ENCODE measurements at places on chromosomes 2 and 18.

DNA sequence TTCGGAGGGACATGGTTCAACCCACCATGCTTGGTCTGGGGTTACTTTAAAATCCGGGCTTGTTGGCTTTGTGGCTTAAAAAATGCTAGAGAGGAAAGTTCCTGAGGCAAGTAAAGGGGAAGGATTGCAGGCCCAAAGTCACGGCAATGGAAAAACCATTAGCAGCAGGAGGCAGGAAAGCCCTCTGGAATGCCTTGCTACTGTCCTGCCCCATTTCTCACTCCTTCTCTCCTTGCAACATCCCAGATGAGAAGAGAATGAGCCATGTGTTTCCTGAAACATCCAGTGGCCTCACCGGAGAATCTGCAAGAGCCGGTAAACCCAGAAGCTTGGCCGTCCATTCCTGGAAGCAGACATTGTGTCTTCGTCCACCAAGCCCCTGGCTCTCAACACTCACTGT lies 97.4 kb upstream of the LCLAT1 start:
- peak; percentile 45 for DNase-seq

DNA sequence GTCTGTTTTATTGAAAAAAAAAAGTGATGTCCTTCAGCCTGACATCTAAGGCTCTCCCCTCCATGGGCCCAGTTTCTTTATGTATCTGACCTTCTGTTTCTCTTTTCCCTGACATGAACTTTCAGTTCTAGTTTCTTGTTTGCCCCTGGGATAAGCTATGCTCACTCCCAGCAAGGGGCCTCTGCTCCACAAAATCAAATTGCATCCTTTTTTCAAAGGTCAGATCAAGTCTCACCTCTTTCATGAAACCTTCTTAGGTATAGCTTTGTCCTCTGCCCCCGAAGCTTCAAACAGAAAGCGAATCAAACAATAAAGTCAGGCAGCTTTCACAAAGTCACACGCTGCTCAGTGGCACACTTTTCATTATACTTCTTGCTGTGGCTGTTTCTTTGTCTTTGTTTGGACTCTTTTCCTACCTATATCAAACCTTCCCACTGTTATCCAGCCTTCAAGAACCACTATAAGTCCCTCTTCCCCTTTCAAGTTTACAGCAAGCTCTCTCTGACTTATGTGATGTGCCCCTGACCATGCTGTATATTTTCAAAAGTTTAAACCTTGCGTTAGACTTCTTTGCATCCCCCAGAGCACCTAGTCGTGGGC lies 23.3 kb downstream of the MAP3K19 start:
- DNase-seq = no peak

DNA sequence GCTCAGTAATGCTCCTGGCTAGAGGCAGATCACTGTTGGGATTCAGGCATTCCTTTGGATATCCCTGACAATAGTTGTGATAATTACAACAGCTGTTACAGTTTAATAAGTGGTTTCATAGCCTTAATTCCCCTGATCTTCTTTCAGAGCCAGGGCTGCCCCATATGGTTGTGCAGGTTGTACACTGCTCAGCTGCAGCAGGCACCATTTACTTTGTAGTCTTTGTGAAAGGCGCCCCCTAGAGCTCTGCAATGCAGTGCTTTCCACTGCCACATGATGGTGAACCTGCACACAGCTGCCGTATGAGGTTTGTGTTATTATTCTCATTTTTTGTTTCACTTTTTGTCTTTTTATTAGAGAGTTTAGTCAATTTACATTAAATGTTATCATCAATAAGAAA lies 239.1 kb downstream of the KCNS3 start:
- DNase-seq = peak; percentile 42

- peak; percentile 62 for DNase-seq
Measured at GRCh38 chr18:55054021-55054990, 95.0 kb upstream of the CCDC68 start.

GRCh38 chr2:159933040-159933726 lies 129.2 kb downstream of the PLA2R1 start:
- no peak for DNase-seq

GRCh38 chr2:167749016-167749415 lies 498.4 kb downstream of the STK39 start:
- no peak for DNase-seq

DNA sequence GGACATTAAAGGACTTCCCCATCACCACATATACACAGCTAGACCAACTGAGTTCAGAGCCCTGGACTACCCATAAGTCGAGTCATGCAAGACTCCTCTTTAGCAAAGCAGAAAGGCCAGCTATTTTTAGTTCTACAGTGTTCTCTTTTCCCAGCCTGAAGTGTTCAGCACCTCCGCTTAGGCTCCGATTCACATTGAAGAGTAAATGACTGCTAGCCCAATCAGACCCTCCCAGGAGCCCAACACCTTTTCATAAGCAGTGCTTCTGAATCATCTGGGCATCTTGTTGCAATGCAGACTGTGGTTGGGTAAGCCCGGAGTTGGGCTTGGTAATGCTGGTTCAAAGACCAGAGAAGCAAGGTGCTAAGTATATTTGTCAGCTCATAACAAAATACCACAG lies 138.6 kb upstream of the MSH6 start:
- DNase-seq = no peak

GRCh38 chr2:100075532-100075931 lies 66.9 kb downstream of the AFF3 start:
- no peak for DNase-seq

DNA sequence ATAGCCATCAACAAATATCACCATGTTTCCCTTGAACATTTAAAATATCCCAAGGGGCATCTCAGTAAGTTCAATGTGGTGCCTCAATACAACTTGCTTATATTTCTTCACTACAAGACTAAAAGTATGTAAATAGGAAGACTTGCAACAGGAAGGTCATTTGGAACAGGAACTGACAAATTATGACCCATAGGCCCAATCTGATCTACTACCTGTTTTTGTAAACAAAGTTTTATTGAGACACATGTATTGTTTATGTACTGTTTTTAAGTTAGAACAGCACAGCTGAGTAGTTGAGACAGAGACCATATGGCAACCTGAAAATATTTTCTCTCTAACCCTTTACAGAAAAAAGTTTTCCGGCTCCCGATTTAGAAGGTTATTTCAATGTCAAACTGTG lies 154.8 kb upstream of the TFPI start:
- no peak for DNase-seq

- DNase-seq = peak; percentile 82
Measured at GRCh38 chr2:196113061-196113974, 44.7 kb upstream of the DNAH7 start.

DNA sequence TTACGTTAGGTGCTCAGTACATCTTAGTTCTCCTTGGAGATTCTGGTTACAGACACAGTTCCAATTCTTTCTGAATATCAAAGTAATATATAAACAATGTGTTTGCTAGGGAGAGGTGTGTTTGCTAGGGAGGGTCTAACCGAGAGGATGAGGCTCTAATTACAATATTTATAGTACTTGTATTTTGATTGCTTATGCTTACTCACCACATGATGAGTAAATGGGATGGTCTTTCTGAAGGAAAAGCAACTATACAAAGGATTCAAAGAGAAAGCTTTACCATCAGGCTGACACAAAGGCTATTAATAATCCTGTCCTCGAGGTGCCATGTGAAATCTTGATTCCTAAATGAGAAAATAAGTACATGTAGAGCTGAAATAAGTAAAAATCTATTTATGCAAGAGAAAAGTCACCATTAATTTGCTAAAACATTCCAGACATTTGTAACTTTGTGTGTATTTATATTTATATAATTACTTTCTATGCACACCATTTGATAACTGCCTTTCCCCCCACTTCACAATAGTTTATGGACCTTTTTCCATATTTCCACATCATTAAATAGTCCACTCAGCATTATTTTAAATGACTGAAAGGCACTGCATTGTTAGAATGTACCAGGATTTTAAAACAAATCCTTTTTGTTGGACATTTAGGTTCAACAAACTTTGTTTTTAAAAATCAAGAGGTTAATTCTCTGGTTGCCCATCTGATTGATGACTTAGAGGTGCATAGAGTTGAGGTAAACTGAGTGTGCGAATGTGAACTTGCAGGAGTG lies 94.5 kb upstream of the FN1 start:
- DNase-seq = no peak

DNA sequence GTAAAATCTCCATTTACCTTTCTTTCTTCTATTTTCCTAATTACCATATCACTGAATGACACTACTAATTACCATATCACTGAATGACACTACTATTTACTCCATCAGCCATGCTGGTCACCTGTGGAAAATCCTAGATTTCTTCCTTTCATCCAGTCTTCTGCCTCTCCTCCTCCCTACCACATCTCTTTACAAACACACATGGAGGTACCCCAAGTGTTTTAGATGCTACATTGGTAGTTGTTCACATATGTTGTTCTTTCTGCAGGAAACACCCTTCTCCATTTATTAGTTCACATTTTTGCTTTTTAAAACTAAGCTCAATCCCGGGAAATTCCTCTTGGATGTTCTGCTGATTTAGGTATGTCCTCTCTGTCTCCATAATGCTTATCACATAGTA lies 134.0 kb downstream of the IKZF2 start:
- no peak for DNase-seq

GRCh38 chr2:11910971-11911370 lies 164.5 kb downstream of the LPIN1 start:
- DNase-seq = no peak

DNA sequence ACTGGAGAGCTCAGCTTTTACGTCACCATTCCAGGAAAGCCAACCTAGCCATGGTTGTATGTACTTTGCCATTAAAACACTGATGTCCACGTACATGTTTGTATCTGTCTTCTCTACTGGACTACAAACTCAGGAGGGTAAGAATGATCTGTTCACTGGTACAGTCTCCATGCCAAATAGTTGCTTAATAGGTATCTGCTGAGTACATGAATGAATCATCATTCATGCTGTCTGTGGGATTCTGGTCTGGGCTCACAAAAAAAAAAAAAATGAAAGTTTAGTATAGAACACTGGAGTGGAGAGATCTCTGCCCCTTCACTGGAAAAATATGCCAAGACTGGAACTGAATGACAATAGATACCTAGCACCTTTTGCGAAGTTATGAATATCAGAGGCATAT lies 102.6 kb upstream of the ITGA4 start:
- DNase-seq = peak; percentile 77

DNA sequence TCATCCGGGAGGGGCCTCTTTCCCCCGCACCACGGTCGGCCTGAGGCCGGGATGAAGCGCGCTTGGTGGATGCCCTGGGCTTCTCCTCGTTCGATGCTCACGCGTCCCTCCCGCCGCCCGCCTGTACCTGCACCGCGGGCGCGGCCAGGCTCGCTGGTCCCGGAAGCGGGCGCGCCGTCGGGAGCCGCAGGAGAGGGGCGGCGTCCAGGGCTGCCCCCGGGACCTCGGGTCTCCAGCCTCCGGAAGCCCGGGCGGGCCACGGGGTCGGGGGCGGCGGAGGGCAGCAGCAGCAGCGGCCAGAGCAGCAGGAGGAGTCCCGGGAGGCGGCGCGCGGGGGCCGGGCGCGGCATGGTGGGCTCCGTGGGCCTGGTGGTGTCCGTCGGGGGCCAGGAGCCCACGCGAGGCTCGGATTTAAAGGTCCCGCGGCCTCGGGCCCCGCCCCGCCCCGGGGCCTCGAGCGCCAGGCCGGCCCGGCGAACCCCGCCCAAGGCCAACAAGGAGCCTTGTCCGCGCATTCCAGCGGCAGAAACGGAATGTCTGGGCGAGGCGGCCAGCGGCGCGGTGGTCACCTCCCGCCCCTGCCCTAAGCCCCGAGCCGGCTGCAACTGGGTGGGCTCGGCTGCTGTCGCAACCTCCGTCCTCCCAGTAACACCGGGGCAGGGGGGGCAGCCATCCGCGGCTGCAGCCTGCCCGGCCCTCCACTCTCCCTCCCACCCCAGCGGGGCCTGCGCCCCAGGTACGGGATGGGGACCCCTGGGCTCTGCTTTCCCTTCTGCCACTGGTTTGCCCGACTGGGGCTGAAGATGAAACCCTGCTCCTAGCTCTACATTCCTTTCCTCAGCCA lies at the start of gene MATN3:
MATN3 (minus strand) TSS at position 387 of the 844 bp plus-strand sequence; CDS start at position 350, 37 bp downstream.
- peak; percentile 21 for DNase-seq

- peak; percentile 75 for DNase-seq
Measured at GRCh38 chr2:180625006-180625844, 355.2 kb upstream of the UBE2E3 start.

GRCh38 chr2:160582081-160582480 lies 88.5 kb upstream of the RBMS1 start:
- no peak for DNase-seq

DNA sequence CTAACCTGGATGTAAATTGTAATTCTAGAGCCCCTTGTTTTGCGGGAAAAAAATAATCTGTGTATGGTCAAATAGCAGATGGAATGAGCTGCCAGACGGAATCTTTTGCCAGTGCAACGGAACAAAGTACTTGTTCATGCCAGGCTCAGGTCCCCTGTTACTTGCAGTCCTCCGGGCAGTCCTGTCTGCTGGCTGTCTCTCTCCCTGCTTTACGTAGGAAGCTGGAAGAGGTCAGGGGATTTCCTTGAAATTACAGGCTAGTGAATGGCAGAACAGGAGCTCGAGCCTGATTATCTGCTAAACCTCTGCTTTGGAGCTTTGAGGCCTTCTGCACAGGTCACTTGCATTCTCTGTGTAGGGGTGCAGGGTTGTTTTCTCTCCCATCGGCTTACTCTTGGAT lies 54.8 kb downstream of the LRRFIP1 start:
- no peak for DNase-seq

DNA sequence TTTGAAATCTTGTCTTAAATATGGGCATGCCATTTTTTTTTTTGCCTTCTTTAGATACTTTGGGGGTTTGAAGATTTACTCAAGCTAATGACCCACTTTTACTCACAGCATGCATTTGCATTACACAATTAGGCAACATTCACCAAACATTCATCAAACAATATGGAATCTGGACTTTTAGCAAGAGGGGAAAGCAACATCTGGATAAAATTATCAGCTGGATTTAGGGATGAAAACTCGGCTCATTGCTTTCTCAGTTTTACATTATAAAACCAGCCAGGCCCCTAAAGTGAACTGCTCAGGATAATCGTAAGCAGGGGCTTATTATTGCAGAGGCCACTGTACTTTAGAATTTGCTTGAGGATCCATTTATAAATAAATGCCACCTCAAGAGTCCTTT lies 44.7 kb downstream of the SOX11 start:
- no peak for DNase-seq

DNA sequence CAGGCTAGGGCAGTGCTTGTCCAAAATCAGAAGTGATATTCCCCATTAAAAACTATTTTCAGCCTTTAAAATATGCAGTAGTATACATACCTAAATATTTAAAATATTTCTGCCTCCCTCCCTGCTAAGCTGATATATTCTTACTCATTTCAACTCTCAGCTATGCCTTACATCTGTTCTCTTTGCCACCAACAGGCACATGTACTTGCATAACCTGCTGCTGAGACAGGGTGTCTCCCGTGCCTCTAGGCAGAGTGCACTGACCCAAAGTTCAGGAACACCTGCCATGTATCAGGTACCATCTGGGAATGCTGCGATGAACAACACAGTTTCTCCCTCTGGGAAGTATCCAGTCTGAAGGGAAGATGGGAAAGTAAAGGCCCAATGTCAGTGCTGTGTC lies 91.7 kb downstream of the STK39 start:
- no peak for DNase-seq
